ENCODE measurements at places on chromosomes 12 and 14. TPM values are rescaled to one million over a fixed set of nuclear protein-coding genes. Genes with fewer than 3 reads are reported as not detected.

DHRS2 gene
- total RNA-seq, result 17.2 TPM

HCAR3 gene
- total RNA-seq, result not detected

MMP19 gene
- total RNA-seq, result 2.0 TPM

GYS2 gene
- total RNA-seq, result not detected

TPH2 gene
- total RNA-seq, result not detected

P3H3 gene
- 29.5 TPM for total RNA-seq

PDZRN4 gene
- total RNA-seq, result not detected

CLEC4D gene
- total RNA-seq, result not detected

CEP170B gene
- 5.2 TPM for total RNA-seq

CSRP2 gene
- total RNA-seq, result 57.9 TPM

ZNF641 gene
- 7.2 TPM for total RNA-seq

KLRD1 gene
- 6.7 TPM for total RNA-seq

DTX1 gene
- 1.3 TPM for total RNA-seq

NID2 gene
- 22.2 TPM for total RNA-seq

SDR9C7 gene
- total RNA-seq, result not detected

PITPNM2 gene
- total RNA-seq, result 2.0 TPM

RHEBL1 gene
- total RNA-seq, result 2.4 TPM
